ENCODE measurements at places on chromosomes 16 and 17. TPM values are rescaled to one million over a fixed set of nuclear protein-coding genes. Genes with fewer than 3 reads are reported as not detected.
A peak's percentile ranks its signal among the peaks of the same experiment; 100 is the strongest.

NTN1 gene
- total RNA-seq = 32.2 TPM

CX3CL1 gene
- 20.1 TPM for total RNA-seq

TEX14 gene
- total RNA-seq = 0.33 TPM

ABCC6 gene
- total RNA-seq = 3.4 TPM

CCL3 gene
- 21.8 TPM for total RNA-seq

PPM1E gene
- 42.0 TPM for total RNA-seq

PIK3R6 gene
- total RNA-seq = 0.50 TPM

DNA sequence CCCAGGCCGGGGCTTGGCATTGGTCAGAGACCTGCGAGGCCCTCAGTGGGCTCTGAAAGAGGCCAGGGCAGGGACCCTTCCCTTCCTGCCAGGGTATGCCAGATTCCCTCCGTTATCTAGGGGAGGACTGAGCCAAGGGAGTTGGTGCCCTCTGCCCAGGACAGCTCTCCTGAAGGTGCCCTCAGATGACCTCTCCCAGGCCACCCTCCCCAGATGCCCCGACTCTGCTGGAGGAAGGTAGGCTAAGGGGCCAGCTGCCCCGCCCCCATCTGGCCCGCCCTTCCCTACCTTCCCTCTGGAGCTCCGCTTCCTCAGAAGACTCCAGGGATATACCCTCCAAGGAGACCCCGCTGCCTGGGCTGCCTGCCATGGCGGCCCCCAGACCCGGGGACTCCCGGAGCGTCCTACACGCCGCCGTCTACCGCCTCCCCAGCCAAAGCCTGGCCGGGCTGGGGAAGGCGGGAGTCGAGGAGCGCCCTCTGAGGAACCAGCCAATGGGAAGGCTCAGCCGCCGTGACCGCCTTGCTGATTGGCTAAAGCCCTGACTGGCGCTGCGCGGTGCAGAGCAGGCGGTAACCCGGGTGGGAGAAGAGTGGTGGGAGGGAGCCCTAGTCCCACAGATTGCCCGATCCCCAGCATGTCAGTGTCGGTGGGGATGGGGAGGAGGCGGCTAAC lies 7.0 kb downstream of the MPP2 start:
- peak; percentile 82 for DNase-seq

DNA sequence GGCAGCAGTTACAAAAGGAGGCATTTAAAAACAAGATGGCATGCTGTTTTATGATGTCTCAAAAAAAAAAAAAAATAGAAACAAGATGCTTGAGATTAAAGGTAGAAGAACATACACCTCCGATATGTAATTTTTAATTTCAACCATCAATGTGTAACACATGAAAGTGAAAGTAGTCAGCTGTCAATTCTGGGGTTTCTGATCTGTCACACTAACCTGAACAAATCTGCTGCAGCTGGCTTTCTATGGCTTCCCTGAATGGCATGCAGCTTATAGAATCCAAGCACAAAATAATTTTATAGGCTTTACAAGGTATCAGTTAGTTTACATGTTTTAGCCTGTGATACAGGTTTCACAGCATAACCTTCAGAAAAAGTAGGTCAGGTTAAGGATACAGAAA lies 13.5 kb downstream of the GLYR1 start:
- DNase-seq = no peak

DNA sequence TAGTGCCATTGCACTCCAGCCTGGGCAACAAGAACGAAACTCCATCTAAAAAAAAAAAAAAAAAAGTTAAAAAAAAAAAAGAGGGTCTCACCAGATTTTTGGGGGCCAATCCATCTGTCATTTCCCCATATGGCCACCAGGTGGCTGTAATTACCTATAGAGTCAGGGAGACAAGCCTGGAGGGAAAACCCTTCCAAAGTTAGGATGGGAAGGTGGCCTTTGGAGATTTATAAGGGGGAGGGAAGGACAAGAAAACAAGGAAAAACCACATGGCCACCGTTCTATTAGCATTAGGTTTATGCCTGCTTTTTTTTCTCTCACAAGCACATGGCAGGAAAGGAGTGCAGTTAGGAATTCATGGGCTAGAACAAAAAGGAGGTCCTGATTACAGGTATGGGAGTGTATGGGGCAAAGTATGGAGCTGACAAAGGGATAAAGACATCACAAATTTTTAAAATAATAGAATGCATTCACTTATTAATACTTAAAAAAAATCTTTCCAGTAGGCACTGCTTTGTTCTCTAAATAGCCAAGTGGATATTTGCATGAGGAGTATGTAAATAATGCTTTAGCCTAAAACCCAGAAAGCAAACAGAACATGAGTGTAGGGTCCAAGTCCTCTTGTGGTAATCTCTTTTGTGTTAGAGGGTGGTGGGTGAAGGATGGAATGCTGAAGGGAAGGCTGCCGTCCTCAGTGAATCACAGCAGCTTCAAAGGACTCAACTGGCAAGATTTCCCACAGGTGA lies 5.1 kb downstream of the CYB5D1 start:
- peak; percentile 89 for DNase-seq

DNA sequence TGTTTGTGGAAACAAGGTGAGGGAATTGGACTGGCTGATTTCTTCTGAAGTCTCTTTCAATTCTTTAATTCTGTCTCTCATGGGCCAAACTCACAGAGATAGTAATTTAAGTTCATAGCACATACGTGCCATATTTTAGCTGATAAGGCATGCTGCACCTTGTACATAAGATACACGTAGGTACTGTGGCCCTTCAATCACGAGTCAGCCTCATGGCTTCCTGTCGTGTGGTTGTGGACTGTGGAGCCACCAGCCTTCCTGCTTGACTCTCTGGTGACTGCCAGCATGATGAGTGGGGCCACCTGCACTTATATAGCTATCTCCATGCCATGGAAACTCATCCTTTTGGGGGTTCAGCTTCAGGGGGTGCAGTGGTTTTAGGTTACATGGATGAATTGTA lies 25.1 kb downstream of the KSR1 start:
- DNase-seq = no peak

DNA sequence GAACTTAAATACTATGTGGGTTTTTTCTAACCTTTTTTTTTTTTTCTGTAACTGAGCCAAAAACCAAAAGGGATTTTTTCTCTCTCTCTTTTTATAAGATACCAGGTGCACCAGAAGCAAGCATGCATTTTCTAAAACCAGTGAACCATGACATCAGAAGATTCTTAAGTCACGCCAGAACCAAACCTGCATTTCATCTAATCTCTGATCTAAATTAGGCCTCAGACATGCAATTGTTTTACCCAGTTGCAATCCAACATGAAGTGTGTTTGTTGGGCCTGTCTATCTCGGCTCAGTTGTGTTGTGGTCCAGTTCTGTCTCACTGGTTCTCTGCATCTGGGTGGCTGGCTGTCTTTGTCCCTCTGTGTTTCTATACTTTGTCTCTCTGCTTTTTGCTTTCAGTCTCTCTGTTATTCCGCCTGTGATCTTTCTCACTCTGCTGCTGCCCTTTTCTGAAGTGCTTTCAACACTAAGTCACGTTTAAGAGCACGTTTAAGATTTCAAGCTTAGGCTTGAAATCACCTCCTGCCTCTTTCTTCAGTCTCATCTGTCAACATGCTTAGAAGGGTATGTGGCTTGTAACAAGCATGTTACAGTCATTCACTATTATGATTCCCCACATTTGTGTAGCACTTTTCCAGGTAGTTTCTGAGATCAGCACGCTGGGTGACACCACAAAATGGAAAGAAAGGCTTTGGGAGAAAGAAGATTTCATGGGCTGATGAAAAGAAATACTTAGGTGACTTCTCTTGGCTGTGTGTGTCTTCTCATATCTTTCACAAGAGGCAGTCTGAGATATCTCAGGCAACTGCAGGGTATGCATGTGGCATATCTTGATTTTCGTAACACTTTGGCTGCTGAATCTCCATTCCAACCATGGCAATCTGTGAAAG lies 488.9 kb downstream of the SHISA9 start:
- DNase-seq = no peak

- no peak for DNase-seq
Observed at GRCh38 chr16:82011199-82011641, at the start of gene SDR42E1. Gene SDR42E1, minus strand, starts transcription at chr16:82011470. Its CDS starts 10,612 bp downstream, at chr16:82000858.

- DNase-seq = no peak
Observed at GRCh38 chr17:30376621-30377452, 1.9 kb upstream of the CPD start.

DNA sequence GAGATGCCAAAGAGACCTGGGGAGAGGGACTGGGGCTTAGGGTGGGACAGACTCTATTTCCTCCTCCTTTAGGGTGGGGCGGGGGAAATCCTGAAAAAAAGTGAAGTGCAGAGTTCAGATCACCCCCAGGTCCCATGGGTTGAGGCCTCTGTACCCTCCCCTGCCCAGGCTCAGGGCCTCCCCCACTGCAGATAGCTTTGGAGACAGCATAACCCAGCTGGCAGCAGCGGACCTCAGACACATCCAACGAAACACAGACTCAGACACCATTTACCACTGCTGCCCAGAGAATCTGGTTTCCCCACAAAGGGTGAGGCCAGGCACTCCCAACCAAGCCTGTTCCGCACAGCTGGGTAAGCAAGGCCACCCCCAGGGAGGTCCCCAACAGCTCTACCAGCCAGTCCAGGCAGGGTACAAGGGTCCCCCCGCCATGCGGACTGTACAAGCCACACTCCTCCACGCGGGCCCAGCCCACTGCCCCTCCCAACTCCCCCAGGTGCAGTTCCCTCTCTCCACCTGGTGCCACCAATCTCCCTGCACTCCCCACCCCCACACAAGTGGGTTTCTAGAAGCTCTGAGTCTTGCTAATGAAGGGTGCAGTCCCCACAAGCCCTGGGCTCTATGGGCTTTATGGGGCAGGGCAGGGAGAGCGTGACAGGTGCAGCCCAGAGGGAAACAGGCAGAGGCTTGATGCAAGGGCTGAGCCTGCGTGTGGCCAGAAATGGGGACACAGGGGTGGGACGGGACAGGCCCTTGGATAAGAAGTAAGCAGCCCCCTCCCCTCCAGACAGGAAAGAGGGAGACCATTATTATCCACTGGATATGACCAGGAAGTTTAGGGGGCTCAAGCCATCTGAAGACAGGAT lies 8.9 kb downstream of the RHBDF2 start:
- no peak for DNase-seq

GRCh38 chr17:19718613-19719354 lies 2.4 kb upstream of the SLC47A2 start:
- DNase-seq = no peak

DNA sequence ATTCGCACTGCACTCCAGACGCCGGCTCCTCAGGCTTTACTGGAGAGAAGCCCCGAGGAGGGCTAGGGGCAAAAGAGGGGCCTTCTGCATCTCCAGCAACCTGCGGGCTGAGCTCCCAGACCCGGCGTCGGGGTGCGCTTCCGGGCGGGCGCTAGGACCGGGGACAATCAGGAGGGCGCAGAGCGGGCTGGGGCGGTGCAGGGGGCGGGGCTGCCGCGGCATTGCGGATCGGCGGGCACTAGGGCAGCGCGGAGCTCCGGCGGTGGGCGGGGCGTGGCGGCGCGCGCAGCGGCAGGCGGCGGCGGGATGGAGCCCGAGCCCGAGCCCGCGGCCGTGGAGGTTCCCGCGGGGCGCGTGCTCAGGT lies at the start of gene TSEN54:
Gene TSEN54, plus strand, starts transcription at position 274 of the 364 bp plus-strand sequence. Its CDS starts 33 bp downstream, at position 307.
- peak; percentile 78 for DNase-seq

DNA sequence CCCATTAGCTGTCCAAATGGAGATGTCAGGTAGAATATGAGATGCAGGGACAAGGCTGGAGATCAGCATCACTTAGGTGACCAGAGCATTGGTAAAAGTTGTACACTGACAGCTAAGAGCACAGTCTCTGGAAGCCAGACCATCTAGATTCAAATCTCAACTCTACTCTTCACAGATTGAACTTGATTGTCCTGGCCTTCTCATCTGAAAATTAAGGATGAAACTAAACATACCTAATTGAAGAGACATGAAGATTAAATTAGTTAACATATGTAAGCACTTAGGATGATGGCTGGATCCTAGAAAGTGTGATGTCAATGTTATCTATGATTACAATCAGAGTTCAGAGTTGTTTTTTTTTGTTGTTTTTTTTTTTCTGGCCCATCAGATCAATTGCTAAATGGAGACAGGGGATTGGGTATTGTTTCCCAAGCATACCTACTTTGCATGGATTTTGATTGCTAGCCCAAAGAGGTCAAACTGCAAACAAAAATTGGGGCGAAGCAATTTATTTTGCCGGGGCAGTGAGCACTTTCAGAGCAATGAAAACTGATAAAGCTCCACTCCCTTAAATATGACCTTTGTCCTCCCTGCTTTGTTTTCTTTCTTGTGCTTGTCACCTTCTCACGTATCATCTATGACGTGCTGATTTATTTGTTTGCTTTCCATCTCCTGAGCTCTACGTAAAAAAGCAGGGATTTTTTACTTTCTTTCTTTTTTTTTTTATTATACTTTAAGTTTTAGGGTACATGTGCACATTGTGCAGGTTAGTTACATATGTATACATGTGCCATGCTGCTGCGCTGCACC lies 217.6 kb upstream of the CPHXL start:
- DNase-seq = no peak

DNA sequence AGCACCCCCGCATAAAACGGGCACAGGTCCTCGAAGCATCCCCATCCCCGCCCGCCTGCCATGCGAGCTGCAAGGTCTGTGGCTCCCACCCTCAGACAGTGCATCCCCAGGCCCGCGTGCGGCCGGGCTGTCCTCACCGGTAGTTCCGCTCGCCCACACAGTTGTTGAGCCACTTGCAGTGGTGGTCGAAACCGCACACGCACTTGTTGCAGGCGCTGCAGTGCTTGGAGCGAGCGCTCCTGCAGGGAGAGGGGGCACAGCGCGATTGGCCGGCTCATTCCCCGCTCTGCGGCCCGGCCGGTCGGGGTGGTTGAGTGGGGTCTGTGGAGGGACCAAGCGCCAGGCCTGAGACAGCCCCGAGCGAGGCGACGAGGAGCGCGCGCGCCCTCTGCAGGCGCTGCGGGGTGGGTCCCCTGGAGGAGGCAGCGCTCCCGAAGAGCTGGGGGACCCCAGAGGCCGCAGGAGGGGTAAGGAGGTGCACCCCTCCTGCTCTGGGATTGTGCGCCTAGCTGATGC lies 6.0 kb upstream of the TPPP3 start:
- DNase-seq = no peak

GRCh38 chr17:50766222-50767023 lies 895 bp downstream of the ANKRD40CL start:
- DNase-seq = no peak

GRCh38 chr17:71948703-71949422 lies 172.0 kb upstream of the SOX9 start:
- no peak for DNase-seq

- no peak for DNase-seq
Observed at GRCh38 chr16:64278196-64278595, 843.7 kb downstream of the CDH11 start.

DNA sequence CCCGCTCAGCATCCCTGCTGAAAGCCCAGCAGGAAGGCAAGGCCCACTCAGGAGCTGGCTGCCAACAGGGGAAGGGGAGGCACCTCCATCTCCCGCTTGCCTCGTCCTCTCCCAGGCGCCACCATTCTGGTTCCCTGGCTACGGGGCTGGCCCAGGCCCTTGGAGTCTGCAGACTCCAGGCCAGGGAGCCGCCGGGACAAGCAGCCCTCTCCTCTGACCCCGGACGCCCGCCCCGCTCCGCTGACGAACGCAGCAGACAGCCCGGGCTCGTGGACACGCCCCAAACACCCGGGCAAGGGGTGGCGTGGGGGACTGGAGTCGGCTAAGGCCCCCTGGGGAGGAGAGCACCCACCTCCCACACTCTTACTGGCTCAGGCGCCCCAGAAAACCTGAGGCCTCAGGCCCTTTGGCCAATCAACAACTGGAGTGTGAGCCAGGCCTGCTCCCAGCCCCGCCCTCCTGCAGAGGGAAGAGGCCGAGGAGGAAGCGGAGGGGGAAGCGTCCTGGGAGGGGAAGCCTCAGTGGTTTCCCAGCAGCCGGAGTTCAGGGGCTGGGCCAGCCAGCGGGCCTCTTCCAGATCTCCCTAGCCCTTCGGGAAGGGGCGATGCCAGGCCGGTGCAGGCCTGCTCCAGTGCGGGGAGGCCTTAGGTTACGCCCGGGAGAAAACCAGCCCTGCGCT lies 4.2 kb downstream of the MNT start:
- no peak for DNase-seq
